Cortex of kidney (tissue), 1 donor: ENCODE measurements at places on chromosomes 5 and 9.

DNA sequence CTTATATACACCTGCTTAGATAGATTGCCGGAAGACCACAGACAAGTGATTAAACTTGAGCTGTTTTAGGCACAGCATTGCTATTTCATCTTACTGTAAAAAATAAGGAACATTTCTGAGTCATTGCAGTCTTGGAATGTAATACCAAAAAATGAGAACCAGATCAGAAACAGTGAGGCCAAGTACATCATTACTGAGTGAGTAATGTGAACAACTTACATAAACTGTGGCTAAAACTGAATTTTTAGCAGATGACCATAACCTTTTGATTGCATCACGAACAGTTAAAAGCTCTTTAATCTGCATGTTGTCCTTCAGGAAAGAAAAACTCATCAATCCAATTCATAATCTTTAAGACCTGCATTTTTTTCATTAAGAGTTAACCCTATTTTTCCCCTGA lies 157.1 kb upstream of the FGF10 start:
- DNase-seq, result no peak

GRCh38 chr5:139705655-139706587 lies 57.8 kb downstream of the CXXC5 start:
- DNase-seq, result no peak

DNA sequence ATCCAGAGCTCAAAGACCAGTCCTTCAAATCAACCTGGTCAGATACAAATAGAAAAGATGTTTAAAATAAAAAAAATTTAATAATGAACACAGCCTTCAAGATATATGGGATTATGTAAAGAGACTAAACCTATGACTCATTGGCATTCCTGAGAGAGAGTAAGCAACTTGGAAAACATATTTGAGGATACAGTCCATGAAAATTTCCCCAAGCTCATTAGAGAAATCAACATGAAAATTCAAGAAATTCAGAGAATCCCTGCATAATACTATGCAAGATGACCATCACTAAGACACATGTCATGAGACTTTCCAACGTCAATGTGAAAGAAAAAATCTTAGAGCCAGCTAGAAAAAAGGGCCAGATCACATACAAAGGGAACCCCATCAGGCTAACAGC lies 512.9 kb upstream of the PTGER4 start:
- no peak for DNase-seq

GRCh38 chr5:110354915-110355644 lies 371.4 kb downstream of the TMEM232 start:
- no peak for DNase-seq

GRCh38 chr9:112361601-112362000 lies 18.3 kb upstream of the HSDL2 start:
- no peak for DNase-seq
